NCI-H524 (cell line): ENCODE measurements at places on chromosomes 3 and 15.

GRCh38 chr3:167743799-167744198 is 8.3 kb downstream of the SERPINI1 start:
- no peak for DNase-seq

DNA sequence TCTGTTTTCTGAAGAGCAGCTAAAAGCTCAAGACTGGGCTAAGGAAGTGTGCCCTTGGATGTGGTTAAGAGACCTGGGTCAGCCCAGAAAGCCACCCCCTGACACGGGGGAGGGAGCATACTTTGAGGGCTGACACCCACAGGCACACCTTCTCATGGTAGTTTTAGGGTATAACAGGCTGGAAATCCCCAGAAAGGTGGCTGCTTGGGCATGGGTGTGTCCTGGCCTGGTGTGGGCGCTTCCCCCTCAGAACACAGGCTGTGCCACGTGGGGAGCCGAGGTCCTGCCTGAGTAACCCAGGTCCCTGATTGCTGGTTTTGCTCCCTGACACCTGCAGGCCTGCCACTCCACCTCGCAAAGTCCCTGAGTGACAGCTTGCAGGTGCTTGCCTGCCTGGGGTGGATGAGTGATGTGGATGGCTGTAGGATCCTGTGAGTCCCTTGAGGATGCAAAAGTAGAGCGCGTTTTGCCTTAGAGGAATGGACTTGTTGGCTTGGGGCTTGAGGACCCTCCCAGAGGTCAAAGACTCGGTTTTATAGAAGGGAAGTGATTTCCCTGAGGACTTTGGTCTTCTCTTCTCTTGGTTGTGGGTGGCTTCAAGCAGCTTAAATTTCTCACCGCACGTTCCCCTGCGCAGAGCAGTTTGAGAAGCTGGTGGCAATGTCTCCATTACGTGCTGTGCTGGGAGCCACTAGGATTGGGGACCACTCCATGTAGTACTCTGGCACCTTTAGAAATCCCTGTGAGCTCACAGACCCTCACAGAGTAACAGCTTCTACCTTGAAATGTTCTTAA is 94.4 kb downstream of the DNASE1L3 start:
- DNase-seq = no peak

DNA sequence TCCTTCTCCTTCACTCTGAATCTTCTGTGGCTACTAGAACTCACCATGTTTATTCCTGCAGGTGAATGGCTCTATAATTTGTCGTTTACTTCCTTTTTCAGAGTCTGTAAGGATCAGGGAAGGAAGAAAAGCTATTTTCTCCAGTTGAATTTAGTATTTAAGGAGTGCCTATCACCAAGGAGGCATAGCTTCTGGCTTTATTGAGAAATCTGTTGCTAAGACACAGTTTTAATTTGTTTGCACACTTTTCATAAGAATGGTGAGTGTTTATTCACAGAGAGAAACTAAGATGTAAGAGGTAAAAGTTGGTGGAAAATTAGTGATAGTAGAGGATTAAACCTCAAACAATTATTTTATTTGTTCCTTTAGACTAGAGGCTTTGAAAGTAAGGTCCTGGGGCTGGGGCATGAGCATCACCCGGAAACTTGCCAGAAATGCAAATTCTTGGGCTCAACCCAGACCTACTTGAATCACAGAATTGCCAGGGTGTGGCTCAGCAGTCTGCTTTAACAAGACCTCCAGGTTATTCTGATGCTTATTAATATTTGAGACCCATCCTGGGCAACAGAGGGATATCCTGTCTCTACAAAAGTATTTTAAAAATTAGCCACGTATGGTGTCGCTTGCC is 461.3 kb downstream of the AGBL1 start:
- no peak for DNase-seq

DNA sequence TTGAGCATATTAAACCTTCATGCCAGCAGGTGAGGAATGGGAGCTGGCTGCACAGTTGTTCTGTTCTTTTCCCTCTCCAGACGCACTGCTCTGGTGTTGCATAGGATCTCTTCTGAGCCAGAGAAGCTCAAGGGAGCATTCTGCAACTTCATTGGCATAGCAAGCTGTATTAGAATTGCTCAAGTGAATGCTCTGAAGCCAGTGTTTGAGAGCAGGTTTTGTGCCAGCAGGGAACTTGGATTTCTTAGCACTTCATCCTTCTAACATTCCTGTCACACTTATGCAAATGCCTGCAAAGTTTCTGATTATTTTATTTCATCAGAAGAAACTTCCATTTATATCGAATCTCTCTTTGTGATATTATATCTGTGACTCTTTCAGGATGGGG is 366.6 kb downstream of the AGBL1 start:
- DNase-seq = peak; percentile 85

DNA sequence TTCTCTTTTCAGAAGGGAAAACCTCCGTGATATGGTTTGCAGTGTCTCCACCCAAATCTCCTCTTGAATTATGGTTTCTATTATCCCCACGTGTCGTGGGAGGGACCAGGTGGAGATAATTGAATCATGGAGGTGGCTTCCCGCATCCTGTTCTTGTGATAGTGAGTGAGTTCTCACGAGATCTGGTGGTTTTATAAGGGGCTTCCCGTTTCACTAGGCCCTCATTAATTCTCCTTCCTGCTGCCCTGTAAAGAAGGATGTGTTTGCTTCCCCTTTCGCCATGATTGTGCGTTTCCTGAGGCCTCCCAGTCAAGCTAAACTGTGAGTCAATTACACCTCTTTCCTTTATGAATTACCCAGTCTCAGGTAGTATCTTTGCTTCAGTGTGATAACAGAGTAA is 692.7 kb upstream of the GRM7 start:
- DNase-seq = no peak

DNA sequence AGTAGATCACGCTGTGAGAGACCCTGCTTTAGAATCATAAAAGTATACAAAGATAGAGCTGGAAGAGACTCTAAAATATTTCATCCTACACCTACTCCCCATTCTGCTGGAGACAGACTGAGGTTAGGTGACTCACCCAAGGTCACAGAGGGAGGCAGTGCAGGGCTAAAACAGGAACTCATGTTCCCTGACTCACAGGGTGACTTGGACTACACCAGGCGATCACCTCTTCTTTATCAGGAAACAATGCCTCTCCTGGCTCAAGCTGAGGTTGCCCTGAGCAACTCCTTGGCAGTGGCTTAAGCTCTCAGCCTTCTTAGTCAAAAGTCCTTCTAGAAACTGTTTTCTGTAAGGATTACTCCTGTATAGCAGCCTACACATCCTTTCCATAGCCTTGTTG is 26.4 kb upstream of the TNFAIP8L3 start:
- no peak for DNase-seq
